ENCODE measurements at places on chromosomes 3 and 15.

- DNase-seq: no peak
These were observed 53.9 kb downstream of the CLASP2 start for GRCh38 chr3:33664195-33664594.

- DNase-seq: no peak
These were observed 50.0 kb upstream of the CORO2B start for GRCh38 chr15:68528626-68529290.

GRCh38 chr15:100180921-100181320 is 160.9 kb downstream of the ADAMTS17 start:
- no peak for DNase-seq

DNA sequence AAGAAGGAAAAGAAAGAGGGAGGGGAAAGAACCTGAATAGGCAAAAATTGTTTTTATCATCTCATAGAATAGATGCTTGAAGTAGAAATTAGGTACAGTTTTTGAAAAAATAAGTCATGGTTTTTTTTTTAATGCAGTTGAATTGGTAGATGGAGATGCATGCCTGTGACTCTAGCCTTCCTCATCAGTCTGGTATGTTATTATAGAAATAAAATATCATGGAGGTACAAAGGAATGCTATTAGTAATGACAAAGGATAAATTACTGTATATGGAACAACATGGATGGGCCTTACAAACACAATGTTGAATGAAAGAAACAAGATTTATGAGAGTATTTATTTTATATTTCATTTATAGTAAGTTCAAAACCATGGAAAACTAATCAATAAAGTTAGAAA is 162.4 kb upstream of the GALNT15 start:
- DNase-seq: no peak

GRCh38 chr3:12751571-12751970 is 7.5 kb downstream of the TMEM40 start:
- no peak for DNase-seq

DNA sequence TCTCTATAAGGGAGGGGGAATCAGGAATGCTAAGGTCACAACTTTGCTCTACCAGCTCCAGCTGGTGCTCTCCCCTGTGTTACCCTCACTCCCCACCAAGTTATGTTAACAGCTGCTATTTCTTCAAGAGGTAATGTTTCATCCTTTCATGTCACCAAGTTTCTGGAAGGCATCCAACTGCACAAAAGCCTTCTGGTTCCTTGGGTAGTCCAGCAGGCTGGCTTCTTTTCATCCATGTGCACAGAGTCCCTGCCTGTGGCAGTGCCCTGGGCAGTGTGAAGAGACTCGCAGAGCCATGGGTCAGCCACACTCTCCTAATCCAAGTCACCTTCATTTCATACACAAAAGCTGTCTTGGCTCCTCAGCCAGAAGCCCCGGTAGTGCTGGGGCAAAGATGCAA is 737.5 kb upstream of the LMCD1 start:
- no peak for DNase-seq

GRCh38 chr15:39966521-39966920 is 32.6 kb downstream of the EIF2AK4 start:
- DNase-seq: no peak

DNA sequence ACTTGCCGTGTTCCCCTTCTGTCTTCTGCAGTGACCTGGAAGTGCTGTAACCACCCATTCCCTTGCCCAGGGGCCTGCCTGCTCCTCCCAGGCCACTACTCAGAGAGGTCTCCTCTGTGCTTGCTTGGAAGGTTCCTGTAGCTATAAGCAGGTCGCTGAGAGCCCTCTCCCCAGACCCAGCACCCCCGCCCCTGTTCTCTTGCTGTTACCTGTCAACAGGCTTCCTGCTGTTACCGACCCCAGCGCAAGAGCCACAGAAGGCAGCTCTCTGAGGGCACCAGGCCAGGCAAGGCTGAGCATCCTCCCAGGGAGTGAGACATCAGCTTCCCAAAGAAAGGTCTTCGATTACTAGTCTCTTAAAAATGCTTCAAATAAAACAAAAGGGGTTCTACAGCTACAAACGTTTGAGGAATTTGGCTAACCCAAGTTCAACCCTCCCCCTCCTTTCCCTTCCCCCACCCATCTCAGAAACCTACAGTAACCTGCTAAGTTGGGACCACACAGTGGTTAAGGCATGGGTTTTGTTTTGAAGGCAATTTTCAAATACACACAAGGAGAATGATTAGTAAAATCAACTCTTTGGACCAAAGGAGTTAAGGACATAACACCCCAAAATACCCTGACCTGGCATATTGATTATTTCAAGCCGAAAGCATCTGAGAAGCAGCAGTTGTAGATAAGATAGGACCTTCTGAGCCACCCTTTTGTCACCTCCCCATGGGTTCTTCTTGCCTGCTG is 74.9 kb upstream of the MFGE8 start:
- no peak for DNase-seq

DNA sequence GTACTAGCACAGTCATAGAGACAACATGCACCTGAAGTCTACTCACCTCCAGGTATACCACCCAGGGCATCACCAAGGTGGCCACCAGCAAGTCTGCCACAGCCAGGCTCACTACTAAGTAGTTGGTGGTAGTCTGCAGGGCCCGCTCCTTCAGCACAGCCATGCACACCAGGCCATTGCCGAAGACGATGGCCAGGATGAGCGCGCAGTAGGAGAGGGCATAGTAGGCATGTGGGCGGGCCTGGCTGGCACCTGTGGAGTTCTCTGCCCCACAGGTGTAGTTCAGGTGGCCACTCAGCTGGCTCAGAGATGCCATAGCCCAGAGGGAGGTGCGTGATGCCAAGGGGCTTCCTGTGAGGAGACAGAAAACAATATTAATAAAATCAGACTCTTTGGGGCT is 7.2 kb downstream of the DRD3 start:
- no peak for DNase-seq

GRCh38 chr3:123085293-123085931 is 18.6 kb downstream of the PDIA5 start:
- DNase-seq: no peak

DNA sequence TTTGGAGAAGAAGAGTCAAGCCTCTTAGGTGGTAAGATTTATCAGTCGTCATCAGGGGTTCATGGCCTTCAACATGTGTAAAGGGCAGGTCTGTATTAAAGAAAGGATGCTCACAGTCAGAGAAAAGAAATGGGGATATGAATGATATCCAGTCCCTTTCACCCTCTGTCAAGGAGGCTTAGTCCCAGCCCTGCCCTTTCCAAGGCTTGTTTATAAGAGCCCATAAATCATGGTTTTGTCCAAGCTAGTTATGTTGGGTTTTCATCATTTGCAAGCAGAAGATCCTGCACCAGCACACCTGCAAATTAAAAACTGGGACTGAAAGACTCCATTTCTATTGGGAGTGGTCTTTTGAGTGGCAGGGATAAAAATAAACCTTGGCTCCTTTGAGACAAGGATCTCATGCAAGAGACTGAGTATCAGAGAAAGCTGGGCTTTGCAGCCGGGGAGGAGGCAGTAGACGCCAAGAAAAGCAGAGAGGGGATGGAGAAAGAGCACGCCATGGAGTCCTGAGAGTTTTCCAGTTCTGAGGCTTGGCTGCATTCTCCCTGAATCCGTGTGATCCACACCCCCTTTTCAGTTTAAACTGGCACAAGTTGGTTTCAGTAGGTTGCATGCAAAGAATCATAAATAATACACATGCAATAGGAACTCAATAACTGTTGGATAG is 12.6 kb upstream of the PDIA5 start:
- DNase-seq: no peak

- no peak for DNase-seq
These were observed 283.7 kb upstream of the GBE1 start for GRCh38 chr3:82044930-82045705.

- DNase-seq: peak; percentile 39
These were observed 25.4 kb downstream of the ALS2CL start for GRCh38 chr3:46668116-46668515.

DNA sequence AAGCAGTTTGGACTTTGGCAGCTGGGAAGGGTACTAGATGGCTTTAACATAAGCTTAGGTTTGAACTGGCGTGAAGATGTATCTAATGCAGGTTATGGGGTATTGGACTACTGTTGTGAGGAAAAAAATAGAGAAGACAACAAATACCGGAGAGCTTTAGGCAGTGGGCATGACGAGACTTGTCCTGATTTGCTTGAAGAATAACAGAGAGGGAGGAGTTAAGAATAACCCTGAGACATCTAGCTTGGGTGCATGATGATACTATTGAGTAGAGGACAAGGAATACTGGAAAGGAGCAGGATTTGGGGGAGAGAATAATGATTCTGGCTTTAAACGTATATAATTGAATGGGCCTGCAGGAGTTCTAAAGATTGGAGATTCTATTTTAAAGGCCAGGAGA is 249.5 kb upstream of the AZI2 start:
- DNase-seq: no peak

GRCh38 chr15:84001037-84001436 is 234.5 kb upstream of the GOLGA6L4 start:
- DNase-seq: no peak

GRCh38 chr3:19232566-19232965 is 84.3 kb downstream of the KCNH8 start:
- no peak for DNase-seq

- no peak for DNase-seq
These were observed 40.2 kb downstream of the TRANK1 start for GRCh38 chr3:36904641-36905040.

DNA sequence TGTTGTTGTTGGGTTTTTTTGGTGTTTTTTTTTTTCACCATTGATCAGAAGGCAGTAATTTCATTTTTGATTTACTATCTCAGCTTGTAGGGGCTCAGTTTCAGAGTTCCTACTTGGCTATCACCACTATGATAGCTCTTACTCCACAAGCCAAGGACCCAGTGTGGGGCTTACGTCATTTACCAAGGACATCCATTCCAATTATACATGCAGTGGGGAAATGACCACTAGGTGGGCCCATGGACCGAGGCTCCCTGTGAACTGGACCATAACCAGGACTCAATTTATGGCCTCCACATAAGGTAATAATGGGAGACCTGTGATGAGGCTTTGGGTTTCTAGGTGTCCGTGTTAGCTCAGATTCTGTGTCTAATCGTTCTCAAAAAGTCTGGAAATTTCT is 67.5 kb upstream of the CACNA1D start:
- DNase-seq: no peak

DNA sequence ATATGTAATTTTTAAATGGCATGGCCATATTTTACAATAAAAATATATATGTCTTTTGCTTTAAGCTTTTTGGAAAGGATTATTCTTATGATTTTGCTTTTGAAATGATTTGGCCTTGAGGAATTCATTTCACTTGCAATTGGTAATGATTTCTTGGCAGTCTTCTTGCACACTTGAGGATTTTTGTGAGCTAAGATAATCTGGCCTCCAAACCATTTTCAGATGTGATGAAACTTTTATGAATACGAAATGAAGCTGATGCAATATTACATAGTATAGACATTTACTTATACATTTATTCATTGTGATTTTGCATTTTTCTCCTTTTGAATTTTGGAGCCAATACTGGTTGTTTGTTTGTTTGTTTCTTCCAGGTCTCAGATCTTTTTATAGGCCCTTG is 6.4 kb upstream of the SH2D7 start:
- no peak for DNase-seq

DNA sequence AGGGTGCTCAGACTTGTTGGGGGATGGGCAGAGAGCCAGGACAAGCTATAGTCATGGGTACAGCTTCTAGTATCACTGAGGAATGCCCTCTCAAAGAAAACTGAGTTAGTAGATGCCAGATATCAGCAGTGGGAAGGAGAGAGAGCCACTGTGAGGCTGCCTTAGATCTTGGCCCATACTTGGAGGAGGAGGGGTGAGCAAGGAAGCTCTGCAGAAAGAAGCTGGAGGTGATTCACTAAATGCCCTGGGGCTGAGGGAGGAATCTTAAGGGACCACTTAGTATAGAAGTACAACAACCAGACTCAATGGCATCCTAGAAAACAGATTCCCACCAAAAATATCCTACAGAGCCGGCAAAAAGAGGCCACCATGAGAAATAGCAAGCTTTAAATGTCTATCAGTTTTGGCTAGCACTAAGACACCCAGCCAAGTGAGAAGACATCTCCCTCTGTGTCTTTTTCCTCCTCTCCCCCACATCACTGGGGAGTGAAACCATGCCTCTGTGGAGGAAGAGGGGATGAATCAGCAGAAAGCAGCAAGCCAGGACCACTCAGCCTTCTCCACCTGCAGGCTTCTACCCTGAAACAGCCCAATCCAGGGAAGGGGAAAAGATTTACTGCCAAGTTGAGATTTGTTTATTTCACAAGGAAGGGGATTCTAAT is 282.5 kb upstream of the STT3B start:
- DNase-seq: no peak

DNA sequence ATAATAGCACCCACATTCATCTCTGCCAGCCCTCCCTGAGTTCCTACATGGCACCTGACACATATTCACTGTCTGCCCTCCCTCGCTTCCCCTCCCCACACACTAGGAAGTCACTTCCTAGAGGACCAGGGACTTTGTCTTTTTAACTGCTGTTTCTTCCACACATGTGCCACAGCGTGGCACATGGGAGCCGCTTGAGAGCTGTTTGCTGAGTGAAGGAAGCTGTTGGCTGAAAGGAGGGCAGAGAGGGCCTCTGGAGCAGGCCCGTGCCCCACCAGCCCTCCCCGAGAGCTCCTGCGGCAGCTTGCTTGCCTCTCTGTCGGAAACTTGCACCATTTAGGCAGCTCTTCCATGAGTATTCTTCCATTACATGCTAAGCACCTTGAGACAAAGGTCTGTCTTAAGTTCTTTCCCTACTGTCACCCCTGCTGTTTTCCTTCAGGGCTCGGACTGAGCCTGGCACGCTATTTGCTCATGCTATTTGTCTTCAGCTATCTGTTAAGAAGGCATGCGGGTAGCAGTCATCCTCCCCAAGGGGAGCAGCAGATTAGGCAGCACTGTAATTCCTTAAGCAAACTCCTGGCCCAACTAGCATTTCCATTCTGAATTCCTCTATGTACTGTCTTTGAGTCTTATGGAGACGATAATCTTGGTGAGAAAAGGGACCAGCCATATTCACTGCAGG is 72.2 kb downstream of the CACNA1D start:
- DNase-seq: no peak

- no peak for DNase-seq
These were observed 302.1 kb upstream of the STT3B start for GRCh38 chr3:31230425-31231223.

DNA sequence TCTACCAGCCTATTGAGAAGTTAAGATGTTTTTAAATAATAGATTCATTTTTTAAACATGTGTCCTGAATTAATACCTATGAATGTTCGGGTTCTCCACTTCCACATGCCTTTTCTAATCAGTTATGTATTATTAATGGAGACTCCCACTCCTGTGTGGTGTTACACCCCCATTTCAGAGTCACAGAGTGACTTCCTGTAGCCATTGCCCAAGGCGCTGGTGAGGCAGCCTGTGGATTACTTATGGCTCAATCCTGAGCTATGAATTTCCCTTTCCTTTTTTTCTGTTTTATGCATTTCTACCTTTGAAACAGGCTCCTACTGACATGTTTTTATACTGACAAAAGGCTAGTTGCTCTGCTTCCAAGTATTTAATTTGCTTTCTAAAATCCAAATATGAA is 162.3 kb downstream of the GABRG3 start:
- no peak for DNase-seq

DNA sequence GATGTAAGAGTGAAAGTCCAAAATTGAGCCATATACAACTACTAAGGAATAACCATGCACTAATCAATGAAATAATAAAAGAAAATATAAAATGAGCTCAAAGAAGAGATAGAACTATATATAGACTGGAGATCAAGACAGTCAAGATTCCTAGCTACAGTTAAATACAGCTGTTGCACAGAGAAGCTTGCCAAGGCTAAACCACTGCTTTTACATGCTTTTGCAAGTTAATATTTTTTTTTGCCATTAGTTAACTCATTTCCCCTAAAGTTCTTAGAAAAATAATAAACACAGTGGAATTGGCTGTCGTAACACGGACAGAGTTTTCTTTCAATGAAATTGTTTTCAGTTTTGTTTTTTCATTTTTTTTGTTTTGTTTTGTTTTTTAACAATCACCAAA is 123.0 kb downstream of the VGLL3 start:
- DNase-seq: no peak
